ENCODE measurements at places on chromosomes 16 and 17.

GRCh38 chr17:18224387-18225120 lies 881 bp upstream of the LLGL1 start:
- DNase-seq, result no peak

- DNase-seq, result no peak
These were observed 63.3 kb upstream of the TMC5 start for GRCh38 chr16:19354371-19354770.

GRCh38 chr17:49914664-49915063 lies 54.3 kb upstream of the DLX4 start:
- DNase-seq, result no peak

DNA sequence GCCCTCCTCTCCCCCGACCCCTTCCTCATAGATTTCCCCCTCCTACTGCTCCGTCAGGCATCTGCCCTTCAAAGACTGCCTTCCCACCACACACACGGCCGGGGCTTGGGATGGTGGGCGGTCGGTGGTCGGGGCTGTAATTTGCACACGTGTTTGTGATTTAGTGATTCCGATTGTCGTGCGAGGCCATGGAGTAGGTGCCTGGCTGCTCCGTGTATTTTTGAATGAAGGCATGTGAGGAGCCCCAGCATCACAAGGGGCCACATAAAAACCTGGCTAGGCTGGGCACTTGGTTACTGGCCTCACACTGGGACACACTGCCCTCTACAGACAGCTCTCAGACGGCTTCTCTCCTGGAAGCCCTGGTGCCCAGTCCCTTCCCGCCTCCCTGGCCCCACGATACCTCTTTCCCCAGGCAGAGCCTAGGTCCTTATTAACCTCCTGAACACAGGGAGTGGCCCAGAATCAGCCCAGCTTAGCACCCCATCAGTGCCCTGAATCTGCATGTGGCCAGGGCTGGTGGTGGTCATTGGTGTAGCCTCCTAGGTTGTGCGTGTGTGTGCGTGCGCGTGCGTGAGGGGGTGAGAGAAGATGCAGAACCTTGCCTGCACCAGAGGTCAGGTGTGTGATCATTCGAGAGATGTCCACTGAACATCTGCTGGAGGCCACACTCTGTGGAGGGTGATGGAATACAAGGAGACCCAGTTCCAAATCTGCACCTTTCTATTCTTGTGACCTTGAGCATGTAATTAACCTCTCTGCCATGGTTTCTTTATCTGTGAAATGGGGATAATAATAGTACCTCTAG lies 1.3 kb upstream of the SOCS1 start:
- no peak for DNase-seq

DNA sequence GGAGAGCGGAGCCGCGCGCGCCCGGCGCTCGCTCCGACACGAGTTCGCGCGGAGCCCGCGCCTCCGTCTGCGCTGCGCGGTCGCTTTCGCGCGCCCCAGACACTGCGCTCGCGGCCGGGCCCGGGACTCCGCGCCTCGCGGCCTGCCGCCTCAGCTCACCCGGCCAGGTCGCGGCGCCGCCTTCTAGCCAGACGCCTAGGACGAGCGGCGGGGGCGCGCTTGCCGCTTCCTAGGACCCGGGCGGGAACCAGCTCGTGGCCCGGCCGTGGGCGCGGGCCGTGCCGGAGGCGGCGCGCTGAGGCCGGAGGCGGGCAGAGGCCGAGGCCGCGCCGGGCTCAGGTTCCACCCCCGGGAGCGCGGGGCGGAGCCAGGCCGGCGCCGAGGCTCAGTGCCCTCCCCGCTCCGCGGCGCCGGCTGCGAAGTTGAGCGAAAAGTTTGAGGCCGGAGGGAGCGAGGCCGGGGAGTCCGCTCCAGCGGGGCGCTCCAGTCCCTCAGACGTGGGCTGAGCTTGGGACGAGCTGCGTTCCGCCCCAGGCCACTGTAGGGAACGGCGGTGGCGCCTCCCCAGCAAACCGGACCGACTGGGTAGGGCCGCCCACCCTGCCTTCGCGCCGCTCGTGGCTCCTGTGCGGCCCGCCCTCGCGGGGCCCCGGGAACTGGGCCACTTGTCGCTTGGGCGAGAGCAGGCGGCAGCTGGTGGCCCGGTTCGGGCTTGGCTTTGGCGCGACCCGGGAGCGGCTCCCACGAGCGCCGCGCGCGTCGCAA lies at the start of gene SPHK1:
Gene SPHK1 (plus strand): TSS at position 388 of the 765 bp plus-strand sequence. CDS start 1,036 bp downstream, outside the sequence.
- DNase-seq, result no peak

DNA sequence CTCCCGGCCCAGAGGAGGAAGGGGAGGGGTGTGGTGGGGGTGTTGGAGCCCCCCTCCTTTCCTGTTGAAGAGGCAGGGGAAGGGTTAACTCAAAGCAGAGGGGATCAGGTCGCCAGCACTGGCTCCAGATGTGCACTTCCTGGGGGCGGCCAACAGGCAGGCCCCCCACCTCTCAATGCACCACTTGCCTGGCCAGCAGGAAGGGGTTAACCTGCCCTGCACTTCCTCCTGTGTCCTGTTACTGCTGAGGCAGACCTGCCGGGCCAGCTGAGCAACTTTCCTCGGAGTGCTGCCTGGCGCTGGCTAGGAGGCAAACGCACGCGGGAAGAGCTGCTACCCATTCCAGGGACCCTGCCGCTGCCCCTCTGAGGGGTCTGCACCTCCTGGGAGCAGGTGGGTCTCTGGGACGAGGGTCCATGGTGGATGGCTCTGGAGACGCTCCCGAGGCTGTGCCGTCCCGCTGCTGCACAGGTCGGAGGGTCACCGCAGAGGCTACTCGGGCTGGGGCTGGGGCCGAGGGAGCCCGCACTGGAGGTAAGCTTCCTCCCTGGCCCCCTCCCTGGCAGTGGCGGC lies at the start of gene EPN3:
Gene EPN3 (plus strand): TSS at position 284 of the 573 bp plus-strand sequence. CDS start 3,822 bp downstream, outside the sequence.
- DNase-seq, result no peak

- no peak for DNase-seq
These were observed 4.4 kb upstream of the BAHCC1 start for GRCh38 chr17:81390873-81391255.

DNA sequence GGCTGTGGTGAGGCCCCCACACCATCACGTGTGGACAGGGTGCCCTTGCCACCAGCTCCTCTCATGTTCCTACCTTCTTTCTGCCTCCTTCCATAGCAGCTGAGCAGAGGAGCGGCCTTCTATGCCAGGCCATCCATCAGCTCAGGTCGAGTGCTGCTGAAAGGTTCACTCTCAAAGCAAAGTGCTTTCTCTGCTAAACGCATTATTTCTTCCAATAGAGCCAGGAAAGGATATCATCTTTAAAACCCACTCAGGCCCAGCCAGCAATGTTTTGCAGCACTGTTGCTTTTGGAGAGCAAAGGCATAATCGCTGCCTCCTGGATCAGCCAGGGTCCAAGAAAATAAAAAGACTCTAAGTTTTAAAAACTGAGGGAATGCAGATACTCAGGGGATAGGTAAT lies 54.9 kb upstream of the GPRC5B start:
- DNase-seq, result no peak

GRCh38 chr16:66539623-66540469 lies 10.1 kb downstream of the TK2 start:
- DNase-seq, result no peak

DNA sequence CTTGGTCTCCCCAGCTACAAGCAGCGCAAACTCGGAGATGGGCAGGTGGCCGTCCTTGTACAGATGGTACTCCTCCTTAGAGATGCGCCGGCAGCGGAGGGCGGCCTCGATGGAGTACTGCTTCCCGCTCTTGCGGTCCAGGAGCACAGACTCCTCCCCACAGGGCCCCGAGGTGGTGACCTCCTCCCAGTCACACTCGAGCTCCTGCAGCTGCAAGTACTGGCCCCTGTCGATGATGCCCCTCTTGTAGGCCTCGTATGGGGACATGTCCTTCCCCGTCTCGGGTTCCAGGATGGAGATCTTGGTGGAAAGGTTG lies 7.2 kb downstream of the CDK3 start:
- DNase-seq, result no peak

DNA sequence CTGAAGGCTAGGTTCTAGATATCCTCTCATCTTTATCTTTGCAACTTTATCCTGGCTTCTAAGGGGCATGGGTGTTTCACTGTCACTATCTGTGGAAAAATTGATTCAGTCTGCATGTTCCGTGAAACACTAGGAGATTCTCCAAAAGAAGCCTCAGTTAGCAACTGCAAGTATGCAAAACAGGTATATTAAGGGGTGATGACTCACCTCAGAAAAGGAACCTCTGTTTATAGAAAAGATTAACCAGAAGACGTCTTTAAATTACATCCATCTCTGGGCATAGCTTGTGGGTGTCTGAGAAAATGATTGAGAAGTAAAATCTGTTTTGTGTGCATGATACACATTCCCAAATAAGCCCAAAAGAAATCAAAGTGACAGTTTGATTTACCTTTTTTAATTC lies 353.8 kb upstream of the HSBP1 start:
- no peak for DNase-seq

DNA sequence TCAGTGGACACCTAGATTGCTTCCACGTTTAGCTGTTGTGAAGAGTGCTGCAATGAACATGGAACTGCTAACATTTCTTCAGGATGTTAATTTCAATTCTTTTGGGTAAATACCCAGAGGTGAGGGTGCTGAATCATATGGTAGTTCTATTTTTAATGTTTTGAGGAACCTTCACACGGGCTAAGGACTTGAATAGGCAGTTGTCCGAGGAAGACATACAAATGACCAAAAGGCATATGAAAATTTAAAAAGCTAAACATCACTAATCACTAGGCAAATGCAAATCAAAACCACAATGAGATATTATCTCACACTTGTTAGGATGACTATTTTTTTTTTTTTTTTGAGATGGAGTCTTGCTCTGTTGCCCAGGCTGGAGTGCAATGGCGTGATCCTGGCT lies 173.3 kb downstream of the PRKCB start:
- DNase-seq, result no peak

DNA sequence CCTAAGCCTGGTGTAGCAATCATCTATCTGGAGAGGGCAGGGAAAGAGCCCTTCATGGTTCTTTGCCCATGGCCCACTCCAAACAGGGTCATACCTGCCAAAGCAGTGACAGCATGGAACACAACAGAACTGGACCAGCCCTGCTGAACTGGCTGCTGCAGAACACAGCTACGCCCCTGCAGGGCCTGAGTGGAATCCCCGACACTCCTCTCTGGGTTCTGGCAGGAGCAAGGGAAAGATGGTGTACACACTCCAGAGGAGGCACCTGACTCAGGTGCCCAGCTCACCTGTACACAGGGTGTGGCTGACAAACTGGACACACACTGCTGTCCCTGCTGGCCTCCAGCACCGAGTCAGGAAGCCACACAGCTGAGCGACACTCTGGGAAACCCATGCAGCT lies 19.8 kb downstream of the MIEF2 start:
- no peak for DNase-seq

DNA sequence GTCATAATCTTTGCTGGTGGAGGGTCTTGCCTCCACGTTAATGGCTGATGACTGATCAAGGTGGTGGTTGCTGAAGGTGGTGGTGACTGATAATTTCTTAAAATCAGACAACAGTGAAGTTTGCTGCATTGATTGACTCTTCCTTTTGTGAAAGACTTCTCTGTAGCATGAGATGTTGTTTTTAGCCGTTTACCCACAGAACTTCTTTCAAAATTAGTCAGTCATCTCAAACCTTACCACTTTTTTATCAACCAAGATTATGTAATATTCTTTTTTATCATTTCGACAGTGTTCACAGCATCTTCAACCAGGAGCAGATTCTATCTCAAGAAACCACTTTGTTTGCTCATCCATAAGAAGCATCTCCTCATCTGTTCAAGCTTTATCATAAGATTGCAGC lies 5.9 kb downstream of the UQCRC2 start:
- DNase-seq, result no peak

DNA sequence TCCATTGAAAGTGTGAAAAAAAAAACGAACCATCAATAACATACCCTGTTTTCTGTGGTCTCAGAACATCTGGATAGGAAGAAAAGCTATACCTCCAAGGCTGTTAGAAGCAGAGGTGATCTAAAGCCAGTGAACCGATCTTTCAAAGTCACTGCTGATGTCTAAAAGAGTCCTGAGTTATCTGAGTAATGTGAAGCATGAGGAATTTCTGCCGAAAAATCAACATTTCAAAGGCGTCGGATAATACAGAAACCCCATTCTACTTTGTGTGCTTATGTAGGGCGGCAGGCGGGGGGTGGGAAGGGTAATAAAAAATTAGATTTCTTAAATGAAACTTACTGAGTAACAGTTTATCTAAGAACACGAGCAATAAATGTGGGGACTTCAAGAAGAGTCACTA lies 3.9 kb downstream of the XYLT1 start:
- no peak for DNase-seq

DNA sequence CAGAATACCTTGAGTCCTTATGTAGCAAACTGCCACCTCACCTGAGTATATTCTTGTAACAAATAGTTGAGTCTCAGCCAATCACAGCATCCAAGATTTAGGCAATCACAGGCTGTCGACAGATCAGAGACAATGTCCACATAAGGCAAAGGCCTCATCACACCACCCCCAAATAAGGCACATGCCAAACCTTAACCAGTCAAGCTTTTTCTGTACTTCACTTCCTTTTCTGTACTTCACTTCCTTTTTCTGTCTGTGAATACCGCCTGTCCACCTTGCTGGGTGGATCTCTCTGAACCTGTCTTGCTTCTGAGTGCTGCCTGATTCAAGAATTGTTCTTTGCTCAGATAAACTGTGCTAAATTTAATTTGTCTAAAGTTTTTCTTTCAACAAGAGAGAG lies 210.4 kb upstream of the N4BP1 start:
- no peak for DNase-seq

DNA sequence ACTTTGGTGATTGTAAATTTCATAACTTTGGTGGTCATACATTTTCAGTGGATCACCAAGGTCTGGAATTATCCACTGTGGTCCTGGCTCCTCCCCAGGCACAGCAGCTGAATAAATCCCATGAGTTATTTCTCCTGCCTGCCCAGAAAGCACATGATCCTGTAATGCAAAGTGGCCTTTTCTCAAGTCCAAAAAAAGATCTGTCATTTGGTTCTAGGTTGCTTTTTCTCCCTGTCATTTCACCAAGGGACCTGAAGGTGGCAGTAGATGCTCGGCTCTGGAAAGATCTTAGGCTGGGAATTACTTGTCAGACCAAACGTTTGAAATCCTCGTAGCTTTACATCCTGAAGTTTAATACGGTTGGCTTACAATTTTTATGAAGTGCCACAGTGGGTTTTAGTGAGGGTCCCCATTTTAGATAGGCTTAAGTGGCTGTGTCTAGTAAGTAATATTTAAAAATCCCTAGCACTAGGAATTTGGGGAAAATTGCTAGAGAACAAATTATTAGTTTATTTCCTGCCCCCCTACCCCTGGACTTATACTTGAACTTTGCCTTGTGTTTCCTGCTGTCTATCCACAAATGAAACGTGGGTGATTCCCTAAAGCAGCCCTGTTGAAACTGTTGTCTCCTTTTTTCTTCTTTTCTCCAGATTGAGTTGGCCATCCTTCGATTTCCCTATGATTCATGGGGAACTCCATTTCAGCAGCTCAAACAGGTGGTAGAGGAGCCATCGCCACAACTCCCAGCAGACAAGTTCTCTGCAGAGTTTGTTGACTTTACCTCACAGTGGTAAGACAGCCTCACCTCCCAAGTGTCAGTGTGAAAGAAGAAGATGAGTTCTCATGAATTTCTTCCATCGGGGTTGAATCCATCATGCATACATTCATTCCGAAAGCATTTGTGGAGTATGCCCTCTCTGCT lies 111.7 kb downstream of the MAP2K6 start:
- no peak for DNase-seq

GRCh38 chr16:19588661-19589060 lies 33.2 kb downstream of the VPS35L start:
- DNase-seq, result no peak
